ENCODE measurements at places on chromosomes 2 and 18.

DNA sequence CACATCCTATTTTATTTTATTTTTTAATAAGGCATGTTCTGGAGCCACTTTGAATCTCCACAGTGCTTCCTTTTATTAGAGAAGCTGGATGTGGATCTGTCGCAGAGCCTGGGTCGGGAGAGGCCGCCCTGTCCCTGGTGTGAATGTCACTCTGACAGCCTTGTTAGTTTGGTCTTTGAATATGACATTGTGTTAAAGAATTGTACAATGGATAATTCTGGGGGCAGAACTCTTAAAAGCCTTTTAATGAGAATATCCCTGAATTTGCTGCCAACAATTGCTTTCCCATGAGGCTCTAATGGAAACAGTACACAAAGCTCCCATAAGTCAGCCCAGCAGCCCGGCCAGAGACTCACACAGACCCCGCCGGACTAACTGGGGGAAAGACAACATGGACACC lies 82.4 kb downstream of the MTCL1 start:
- no peak for DNase-seq

- peak; percentile 36 for DNase-seq
Observed at GRCh38 chr2:170816504-170817092, at the start of gene GAD1. GAD1 (plus strand) TSS chr2:170816887; CDS start chr2:170818592, 1,705 bp downstream.

DNA sequence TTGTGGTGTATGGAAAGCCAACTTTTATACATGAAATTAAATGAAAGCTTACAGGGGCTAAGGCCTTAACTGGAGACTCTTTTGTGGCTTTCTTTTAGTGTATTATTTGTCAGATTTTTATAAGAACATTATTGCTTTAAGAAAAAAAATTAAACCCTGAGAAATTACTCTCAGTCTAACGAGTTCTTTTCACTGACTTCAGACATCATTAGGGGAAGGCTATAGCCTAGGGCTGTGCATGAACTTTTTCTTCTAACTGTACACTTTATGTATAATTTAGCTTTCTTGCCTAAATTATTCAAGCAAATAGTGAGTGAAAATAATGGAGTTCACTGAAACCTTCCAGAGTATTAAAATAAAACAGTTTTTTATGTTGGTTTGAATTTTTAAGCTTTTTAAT lies 151.1 kb upstream of the MEIS1 start:
- no peak for DNase-seq

DNA sequence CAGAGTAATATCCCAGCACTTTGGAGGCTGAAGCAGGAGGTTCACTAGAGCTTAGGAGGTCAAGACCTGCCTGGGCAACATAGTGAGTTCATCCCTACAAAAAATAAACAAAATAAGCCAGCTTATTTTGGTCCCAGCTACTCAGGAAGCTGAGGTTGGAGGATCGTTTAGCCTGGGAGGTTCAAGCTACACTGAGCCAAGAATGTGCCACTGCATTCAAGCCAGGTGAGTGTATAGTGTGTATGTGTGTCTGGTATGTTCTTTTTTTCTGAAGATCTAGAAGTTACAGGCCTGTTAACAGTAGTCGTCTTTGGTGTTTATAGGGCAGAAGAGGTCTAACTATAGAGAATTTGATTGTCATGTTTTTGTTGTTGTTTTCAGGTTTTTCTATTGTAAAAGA lies 40.2 kb downstream of the ZC3H15 start:
- DNase-seq, result no peak

DNA sequence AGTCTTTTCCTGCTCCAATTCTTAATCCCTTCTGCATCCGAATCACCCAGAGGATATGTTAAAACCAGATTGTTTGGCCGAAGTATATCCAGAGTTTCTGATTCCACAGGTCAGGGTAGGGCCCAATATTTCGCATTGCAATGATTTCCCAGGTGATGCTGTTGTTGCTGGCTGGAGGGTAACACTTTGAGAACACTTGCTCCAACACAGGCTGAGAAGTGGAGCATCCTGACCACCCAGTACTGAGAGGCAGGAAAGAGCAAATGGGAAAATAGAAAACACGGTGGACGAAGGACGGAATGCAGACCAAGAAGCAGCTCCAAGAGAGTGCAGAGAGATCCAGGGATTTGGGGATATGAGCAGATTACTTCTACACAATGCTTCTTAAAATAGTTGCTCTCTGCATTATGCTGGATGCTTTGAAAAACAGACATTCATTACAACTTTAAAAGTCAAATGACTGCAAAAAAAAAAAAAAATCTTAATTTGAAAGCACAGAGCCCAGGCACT lies 362.2 kb upstream of the SLC14A2 start:
- no peak for DNase-seq

DNA sequence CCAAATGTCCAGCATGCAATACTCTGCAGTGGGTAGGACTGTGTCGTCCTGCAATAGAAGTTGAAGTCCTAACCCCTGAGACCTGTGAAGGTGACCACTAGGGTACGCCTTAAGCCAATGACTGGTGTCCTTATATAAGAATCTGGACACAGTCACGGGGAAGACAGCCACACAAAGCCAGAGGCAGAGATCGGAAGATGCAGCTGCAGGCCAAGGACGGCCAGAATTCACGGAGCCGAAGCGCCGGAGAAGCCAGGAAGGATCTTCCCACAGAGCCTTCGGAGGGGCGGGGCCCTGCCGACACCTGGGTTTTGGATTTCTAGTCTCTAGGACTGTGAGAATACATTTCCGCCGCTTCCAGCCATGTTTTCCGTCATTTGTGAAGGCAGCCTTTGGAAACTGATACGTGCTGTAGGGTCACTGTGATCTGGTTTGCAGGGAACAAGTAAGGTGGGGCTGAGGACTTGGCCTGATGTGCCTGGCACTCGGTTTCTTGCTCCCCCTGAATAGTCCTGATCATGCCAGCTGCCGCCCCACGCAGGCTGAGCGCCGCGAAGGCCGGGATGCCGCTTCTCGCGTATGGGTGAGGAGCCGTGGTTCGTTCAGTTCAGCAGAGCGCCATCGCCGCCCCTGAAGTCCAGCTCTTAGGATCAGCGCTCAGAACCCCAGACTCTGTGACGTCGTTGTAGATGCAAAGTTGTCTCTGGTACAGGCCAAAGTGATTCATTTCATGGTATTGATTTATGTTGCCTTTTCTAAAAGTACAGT lies 38.7 kb downstream of the PTGR3 start:
- no peak for DNase-seq

DNA sequence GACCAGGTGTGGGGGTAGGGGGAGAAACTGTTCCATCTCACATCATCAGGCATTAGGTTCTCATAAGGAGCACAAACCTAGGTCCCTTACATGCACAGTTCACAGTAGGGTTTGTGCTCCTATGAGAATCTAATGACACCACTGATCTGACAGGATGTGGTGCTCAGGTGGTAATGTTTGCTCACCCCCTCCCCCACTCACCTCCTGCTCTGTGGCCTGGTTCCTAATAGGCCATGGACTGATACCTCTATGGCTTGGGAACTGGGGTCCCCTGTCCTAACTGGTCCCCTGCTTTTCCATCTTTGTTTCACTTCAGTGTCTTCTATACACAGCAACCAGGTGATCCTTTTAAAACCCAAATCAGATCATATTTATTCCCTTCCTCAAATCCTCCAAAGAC lies 267.8 kb downstream of the TNS1 start:
- DNase-seq, result no peak

DNA sequence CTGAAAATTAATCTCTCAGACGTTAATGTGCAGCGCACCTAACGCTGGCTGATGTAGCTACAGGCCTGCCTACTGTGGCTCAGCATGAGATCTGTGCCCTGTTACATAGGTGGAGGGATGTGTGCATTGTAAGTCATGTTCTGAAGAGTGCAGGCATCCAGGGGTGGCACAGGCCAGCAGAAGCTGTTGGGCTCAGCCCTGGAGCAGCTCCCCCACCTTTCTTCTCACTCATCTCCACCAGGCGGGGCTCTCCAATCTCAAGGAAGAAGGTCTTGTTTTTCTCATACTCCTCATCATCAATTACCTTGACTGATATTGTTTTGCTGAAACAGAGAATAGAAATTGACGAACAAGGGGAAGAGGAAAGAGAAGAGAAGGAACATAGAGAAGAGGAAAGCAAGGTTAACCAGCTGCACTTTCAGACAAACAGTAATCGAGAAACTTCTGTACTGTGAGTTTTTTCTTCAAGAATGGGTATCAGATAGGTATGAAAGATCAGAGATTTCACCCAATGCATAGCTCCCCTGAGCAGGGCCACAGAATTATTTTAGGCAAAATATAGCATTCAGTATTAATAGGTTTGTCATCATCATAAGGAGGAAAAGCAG lies 273.6 kb downstream of the SLC8A1 start:
- DNase-seq, result no peak

- no peak for DNase-seq
Observed at GRCh38 chr2:216648105-216648504, 14.9 kb downstream of the IGFBP2 start.

DNA sequence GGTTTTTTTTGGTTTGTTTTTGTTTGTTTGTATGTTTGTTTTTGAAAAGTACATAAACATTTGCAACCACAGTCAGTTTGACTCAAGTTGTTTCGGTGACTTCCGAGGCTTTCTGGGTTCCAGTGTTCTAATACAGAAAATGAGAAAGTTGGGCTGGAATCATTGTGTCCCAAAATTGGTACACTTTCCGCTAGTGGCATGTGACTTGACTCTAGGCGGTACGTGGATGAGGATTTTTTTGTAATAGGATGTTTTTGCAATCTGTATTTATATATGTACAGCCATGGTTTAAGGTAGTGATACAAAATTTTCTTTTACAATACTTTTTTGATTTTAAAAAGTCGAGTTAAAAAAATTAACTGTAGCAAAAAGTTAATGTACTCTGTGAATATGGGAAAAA lies 1.7 kb downstream of the MFF start:
- DNase-seq, result no peak

GRCh38 chr18:59867337-59868104 lies 32.3 kb upstream of the PMAIP1 start:
- no peak for DNase-seq

DNA sequence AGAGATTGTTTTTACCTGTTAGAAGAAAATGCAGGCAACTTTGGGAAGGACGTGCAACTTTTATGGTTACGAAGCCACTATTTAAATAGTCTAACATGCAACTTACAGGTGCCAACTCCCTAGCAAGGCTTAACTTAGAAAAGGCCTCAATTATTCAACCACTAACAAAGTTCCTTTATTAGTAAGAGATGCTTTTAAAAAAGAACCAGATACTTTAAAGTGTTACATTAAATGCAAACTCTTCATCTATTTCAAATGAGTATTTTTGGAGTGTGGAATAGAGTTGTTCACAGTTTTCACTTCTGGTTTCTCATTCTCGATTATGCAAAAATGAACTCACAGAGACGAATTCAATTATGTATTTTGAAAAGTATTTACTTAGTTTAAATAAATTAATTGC lies 51.7 kb downstream of the PELI1 start:
- DNase-seq, result no peak

DNA sequence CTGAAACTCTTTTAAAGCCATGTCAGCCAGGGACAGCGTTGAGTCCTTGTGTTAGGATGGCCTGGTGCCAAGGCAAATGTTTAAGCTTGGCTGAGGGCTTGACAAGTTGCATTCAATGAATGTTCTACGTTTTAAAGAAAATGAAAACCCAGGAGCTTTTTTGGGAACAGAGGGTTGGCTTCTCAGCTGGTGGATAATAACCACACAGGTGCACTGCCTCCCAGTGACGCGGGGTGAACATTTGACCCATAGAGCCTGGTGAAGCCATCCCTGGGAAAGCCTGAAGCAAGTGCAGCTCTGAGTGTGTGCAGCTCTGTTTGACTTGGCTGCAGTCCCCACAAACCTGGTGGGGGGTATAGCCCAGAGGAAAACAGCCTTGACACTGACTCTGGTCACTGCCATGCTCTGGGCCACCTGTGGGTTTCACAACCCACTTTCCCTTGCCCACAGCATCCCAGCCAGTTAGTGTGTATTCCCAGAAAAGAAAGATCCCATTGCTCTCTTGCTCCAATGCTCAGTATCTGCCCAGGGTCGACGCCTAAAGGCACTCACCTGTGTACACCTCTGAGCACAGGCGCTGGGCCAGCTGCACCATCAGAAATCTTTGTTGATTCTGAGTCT lies 874.9 kb downstream of the RNF144A start:
- no peak for DNase-seq

DNA sequence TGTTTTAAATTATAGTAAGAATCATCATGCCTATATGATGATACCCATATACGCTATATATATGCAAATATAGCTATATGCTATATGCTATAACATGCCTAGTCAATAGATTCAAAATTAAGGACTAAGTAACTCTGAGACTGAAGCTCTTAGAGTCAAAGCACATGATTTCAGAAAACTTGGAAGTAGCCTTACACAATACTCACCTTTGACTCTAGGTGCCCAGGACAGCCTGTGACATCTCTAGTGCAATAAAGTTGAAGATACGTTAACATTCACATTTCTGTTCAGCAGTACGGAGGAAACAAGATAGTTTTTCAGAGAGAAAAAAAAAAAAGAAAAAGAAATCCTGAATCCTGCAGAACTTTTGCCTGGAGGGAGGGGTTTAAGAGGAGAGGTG lies 149.7 kb upstream of the PIK3C3 start:
- no peak for DNase-seq

- no peak for DNase-seq
Observed at GRCh38 chr2:173171924-173172643, 96.4 kb downstream of the MAP3K20 start.

DNA sequence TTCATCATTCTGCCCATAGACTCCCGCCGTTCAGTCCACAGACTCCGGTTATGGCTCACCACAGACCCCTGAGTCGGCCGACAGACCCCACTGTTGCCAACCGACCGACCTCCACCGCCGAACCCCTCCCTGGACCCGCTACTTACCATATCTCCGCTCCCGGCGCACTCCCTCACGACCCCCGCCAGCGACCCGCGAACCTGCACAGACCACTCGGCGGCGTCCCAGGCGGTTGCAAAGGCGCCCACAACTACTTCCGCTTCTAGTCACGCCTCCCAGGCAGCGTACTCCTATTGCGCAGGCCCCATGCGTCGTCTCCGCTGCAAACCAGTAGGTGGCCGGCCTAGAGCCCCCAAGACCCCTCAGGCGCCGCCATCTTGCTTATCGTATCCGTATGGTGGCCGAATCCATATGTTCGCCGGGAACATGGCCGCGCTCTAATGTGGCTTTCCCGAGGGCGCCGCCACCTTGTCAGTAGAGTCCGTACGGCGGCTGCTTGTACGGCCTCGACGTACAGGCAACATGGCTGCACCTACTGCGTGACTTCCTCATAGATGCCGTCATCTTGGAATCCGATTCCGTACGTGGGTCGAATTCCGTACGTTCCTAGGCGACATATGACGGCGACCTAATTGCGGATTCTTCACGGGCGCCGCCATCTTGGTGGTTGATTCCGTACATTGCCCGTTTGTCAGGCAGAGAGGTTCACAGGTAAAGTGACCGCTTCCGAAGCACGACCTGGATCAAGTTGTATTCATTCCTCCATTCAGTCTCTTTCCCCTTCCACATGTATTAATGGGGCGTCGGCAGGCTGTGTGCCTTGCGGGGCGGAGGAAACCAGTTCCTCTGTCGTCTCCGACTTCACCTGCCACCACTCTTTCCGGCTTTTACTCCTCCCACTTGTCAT lies at the start of gene CXXC1:
CXXC1 (minus strand) TSS at position 252 of the 907 bp plus-strand sequence; CDS start at position 149, 103 bp downstream.
- DNase-seq, result peak; percentile 93

GRCh38 chr2:235144291-235144690 lies 192.5 kb downstream of the SH3BP4 start:
- no peak for DNase-seq

- no peak for DNase-seq
Observed at GRCh38 chr2:23669413-23670244, 257.3 kb downstream of the ATAD2B start.
